ENCODE measurements at places on chromosomes 2 and 18.
A peak's percentile ranks its signal among the peaks of the same experiment; 100 is the strongest.

GRCh38 chr2:29766191-29766590 is 155.2 kb downstream of the ALK start:
- DNase-seq = no peak

- DNase-seq = no peak
Observed at GRCh38 chr2:208708486-208708885, 301.9 kb downstream of the PTH2R start.

DNA sequence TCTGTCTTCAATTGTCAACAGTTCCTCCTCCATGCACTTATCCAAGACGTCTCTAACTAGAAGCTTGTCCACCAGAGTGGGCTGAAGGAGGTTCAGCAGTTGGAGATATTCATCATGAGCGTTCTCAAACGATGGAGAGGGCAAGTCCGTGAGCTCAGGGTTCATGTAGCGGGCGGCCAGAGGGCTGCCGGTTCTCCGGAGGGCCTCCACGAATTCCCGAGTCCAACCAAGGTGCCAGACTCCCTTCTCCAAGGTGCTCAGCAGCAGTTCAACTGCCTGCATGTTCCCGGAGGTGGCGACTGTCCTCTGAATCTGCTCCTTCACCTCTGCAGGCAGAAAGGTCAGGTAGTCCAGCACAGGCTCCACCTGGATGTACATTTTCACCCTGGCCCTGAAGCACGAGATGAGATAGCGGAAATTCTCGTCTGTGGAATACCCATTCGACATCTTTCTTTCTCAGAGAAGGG is 590 bp downstream of the IFIH1 start:
- peak; percentile 42 for DNase-seq

GRCh38 chr2:120637847-120638246 is 97.8 kb upstream of the GLI2 start:
- DNase-seq = no peak

- DNase-seq = no peak
Observed at GRCh38 chr2:54396107-54396506, 60.0 kb upstream of the SPTBN1 start.

DNA sequence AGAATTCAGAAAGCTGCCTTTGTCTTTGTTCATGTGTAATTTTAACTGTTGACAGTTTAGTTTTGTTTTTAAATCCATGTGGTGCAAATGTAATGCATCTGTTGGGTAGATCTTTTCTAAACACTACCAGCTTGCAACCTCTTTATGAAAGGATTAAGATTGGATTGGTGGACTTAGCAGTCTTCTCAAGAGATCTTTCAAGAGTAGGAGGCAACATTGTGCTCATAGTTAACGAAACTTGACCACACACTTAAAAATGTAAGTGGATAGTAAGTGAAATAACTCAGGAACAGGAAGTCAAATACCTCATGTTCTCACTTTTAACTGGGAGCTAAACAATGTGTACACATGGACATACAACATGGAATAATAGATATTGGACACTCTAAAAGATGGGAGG is 579.0 kb downstream of the RIT2 start:
- DNase-seq = no peak

- no peak for DNase-seq
Observed at GRCh38 chr2:120391911-120392665, 46.2 kb downstream of the INHBB start.

DNA sequence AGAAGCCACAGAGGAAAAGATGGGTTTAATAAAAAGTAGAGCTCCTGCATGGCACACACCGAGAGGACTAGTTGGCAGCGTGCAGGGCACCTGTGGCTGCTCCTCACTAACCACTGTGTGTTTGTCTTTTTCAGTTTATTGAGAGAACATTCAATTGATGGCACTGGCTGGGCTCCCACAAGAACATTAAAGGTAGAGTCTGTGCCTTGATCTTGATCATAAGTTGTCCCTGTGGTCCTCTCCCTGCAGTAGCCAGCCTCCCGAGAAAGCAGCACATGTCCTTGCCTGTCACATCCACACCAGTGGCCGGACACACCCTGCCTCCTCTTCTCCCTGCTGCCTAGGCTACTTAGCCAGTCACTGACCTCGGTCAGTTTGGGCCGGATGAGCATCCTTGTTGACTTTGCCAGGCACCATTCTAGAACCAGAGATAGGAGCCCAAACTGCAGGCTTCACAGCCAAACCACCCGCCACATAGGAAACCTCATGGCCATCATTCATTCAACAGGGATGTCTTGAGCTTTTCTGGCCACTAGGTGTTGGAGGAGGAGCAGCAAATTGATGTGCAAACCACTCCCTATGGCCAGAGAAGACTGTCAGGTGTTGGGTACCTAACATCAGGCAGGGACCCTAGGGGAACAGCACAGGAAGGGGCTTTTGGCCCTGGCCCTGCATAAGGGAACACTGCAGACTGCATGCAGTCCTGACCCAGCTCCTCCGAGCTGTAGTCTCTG is 30.2 kb upstream of the SCLY start:
- no peak for DNase-seq

DNA sequence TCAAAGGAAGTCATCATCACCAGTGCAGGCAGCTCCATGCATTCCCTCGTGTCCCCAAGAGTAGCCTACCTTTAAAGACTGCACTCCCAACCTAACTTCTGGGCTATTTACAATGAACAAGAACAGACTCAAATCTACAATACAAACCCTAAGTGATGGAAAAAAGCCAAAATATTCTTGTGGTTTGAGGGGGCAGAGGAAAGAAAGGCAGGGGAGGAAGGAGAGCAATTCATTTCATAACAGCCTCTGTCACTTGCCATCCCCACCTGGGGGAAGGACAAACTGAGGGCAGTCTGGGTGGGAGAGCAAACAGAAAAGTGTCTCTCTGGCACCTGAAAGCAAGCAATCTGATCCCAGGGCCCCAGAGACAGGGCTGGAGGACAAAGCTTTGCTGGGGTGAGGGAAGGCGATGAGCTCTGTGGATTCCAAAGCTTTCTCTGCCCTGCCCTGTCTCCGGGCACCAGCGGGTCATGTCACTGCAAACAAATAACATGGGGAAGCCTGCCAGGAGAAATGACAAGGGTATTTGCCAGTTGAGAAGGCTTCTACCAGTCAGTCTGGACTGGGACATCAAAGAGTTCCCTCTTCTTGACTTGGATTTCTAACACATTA is 528.0 kb upstream of the TNP1 start:
- DNase-seq = peak; percentile 6

DNA sequence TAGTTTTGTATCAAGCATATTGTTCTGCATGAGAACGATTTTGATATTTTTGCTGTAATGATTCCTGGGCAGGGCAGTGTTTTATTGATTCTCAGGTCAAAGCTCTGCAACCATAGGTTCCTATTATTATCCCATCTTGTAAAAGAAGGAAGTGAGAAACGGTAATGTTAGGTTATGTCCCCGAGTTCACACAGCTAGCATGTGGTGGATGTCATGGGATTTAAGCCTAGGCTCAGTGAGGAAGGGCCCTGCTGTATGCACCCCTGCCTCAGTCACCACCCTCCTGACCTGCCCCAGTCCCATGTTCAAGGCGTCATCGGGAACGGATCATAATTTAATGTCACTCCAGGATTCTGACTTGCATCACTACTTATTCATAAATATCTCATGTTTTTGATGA is 10.7 kb downstream of the ACP1 start:
- no peak for DNase-seq

GRCh38 chr2:112891385-112891831 is 19.6 kb upstream of the IL37 start:
- peak; percentile 16 for DNase-seq

GRCh38 chr2:233011702-233012131 is 1.3 kb downstream of the NGEF start:
- DNase-seq = no peak

- DNase-seq = no peak
Observed at GRCh38 chr2:168515502-168515901, 59.4 kb downstream of the CERS6 start.

DNA sequence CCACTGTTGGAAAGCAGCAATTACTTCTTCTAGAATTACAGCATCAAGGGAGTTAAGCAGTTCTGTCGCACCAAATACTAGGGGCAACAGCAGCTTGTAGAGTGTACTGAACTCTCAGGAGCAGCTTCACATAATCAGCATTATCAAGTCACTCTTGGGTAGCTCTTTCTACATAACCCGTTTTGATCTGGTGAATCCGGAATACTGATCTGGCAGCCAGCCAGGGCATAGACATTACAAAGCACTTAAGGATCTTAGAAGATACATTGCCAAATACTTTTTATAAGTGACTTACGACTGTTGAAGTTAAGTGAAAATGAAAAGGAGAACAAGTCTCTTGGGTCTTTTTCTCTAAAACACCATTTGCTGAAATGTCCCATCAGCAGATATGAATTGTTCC is 73.2 kb upstream of the NETO1 start:
- DNase-seq = no peak

DNA sequence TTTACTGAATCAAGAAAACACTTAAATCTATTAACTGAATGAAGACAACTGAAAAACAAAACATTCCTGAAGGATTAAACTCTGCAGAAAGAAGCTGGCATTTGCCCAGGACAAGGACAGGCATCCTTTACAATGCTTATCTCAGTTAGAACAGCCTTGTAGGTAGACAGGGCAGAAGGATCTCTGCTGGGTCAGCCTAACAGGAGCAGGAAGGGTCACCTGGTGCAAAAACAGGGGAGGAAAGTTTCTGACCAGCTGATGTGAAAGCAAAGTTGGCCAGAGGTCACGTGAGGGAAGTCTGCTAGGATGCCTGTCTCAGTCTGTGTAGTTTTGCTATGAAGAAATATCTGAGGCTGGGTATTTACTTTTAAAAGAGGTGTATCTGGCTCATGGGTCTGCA is 348.6 kb downstream of the ANAPC1 start:
- DNase-seq = no peak

GRCh38 chr2:71505086-71505769 is 51.9 kb downstream of the DYSF start:
- DNase-seq = peak; percentile 38

DNA sequence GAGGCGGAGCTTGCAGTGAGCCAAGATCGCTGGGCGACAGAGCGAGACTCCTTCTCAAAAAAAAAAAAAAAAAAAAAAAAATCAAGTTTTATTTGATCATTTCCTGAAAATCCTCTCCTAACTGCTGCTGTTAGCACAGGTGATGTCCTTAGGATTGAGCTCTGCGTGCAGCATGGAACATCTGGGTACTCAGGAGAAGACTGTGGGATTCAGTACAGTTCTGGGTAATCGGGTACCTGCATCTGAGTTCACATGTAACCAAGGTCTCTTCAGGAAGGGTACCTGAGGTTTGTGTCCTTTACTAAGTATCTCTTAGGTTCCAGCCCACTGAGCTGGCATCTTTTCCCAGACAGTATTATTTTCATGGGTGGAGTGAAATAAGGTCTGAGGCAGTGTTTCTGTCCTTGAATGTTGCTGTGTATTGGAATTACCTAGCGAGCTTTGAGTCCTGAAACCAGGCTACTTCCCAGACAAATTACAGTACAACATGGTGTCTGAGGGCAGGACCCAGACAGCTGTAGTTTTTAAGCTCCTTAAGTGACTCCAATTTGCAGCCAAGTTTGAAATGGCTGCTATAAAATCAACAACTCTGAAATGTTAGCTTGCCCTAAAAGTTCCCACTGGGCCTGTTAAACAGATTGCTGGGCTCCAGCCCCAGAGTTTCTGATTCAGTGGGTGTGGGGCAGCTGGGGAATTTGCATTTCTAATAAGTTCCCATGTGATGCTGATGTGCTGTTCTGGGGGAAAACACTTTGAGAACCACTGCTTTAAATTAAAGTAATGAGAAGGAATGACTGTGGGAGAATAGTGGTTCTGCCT is 120.5 kb downstream of the PMAIP1 start:
- DNase-seq = no peak

DNA sequence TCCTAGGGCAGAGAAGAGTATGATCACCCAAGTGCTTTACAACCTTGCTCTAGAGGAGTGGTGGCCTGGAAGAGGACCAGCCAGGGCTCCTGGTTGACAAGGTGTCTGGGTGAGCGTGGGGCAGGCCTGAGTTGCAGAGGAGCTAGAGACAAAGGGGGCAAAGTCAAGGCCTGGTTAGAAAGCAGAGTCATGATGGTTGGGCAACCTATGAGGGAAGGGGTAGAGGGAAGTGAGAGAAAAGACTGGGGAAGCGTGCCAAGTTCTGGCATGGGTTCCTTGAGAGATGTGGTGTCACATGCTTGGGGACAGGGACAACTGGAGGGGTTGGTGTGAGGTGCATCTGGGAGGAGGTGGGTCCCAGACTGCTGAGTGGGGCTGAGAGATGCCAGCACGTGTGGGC is 13.5 kb downstream of the ZFP36L2 start:
- no peak for DNase-seq

- peak; percentile 60 for DNase-seq
Observed at GRCh38 chr18:9613550-9614400, 584 bp downstream of the PPP4R1 start.

DNA sequence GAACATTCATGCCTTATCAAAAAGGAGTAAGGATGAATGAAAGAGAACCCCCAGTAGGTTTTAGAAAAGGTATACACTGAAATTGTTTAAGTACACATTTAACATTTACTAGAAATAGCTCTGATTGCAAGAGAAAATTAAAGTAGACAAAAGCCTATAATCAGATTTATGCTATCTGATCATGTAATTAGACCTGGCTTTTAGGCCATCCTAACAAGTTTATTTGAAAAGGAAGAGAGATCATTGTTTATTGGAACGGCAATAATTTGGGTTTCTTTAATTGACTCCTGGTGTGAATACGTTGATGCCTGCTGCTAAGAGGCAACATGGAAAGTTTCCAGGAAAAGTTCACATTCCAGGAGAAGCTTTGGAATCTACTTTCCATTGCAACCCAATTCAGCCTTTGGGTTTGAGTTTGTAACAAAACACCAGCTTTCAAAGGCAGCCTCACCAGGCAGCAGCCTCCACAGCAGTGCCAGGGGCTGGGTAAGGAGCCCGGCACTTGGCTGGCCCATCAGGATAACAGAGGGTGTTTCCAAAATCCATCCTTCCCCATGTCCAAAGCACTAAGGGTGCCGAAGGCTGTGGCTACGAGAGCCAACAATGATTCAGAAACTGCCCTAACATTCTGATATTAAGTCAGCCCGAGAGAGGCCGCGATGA is 18.0 kb downstream of the FZD7 start:
- no peak for DNase-seq

GRCh38 chr2:2318949-2319348 is 12.1 kb downstream of the MYT1L start:
- no peak for DNase-seq

DNA sequence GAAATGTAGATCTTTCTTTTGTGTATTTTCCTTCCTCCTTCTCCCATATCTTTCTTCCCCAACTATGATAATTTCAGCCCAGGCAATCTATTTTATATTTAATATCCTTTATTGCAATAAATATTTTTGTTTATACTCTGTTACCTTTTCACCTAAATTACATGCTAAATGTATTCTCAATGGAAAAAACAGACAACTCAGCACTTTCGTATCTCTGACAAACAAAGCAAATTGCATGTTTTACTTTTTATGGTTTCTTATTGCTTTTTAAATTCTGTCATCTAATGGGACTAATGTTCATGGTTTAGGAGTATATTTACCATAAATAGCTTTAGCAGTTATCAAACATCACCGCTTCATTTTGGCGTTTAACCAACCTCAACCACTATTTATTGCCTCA is 74.0 kb downstream of the LRP1B start:
- DNase-seq = no peak

DNA sequence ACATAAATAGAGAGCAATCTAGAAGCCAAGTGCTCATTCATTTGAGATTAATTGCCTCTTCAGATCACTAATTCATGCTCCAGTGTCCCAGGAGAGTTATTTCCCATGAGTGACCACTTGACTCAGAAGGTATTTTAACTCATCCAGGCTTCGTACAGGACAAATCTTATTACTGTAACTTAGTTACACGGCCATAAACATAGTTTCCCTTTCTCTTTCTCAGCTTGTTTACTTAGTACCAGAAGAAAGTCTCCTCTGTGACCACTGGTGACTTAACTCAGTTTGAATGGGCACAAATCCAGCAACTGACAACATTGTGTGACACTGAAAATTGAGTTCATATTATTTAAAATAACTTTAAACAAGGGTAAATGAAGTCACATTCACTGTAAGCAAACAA is 25.3 kb downstream of the MMADHC start:
- no peak for DNase-seq

All from COR-L47 (cell line).